ENCODE measurements at places on chromosomes 1 and 21. TPM values are rescaled to one million over a fixed set of nuclear protein-coding genes. Genes with fewer than 3 reads are reported as not detected.

DNA sequence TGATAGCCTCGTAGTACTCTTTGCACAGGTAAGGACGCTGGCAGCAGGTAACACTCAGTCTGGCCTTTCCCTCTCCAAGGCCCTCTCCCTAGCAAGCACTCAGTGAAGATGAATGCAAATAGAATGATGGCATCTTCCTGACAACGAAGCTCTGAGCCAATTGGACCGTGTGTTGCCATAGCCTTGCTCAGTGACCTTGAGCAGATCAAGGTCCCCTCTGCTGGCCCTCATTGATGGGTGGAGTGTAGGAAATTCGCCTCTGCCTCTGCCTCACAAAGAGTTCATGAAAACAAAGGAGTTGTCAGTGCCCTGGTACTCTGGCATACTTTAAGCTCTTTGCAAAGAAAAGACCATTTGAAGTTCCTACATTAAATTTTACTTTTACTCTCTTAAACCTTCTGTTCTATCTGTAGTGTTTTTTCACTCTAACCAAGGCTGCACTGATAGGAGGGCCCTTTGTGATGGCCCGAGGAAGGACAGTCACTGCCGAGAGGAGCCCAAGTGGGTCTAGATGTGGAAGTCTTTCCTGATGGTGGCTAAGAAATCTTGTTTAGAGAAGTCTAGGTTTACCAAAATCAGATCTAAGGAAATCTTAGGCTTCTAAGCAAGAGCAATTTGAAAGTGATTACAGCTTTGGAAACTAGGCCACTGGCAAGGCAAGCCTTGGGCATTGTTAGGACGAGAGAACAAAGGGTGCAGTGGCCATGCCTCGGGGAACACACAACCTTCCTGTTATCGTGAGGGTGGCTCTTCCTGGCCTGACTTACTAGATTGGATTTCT lies 38.2 kb downstream of the SMYD2 start:
- no peak overlapping the region for H3K27ac ChIP-seq
- peaks cover 10% of the 10 kb centered on the region for H3K36me3 ChIP-seq
- H3K4me1 ChIP-seq, result no peaks in the 10 kb centered on the region
- H3K4me3 ChIP-seq, result no peak overlapping the region
- DNase-seq, result no peak

DNA sequence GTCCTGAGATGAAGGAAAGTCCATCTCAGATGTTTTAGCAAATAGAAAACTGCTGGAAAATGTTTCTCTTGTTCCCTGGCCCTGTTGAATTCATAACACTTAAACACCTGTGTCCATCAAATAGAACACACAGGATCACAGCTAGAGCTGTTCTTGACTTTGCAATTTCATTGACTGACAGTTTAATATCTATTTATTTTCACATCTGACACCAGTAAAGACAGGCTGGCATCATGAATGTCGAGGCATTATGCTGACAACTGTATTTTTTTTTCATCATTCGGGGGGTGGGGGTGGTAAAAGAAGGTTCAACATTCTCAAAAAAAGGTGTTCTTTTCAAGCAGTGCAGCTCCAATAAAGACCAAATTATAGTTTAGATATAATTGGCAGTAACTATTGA lies 591.2 kb upstream of the PTBP2 start:
- DNase-seq, result no peak
- no peaks in the 10 kb centered on the region for H3K27me3 ChIP-seq
- no peaks in the 10 kb centered on the region for H3K4me1 ChIP-seq
- H3K27ac ChIP-seq, result no peak overlapping the region
- no peaks in the 10 kb centered on the region for H3K36me3 ChIP-seq

ITGB2 gene
- 4,089 TPM for polyA plus RNA-seq

GRCh38 chr1:68233202-68233601 lies 879 bp upstream of the WLS start:
- peaks cover 55% of the 10 kb centered on the region for H3K27me3 ChIP-seq
- H3K4me3 ChIP-seq, result peak overlapping the region; percentile 79
- no peaks in the 10 kb centered on the region for H3K36me3 ChIP-seq
- no peak overlapping the region for H3K27ac ChIP-seq
- peaks cover 31% of the 10 kb centered on the region for H3K4me1 ChIP-seq

DNA sequence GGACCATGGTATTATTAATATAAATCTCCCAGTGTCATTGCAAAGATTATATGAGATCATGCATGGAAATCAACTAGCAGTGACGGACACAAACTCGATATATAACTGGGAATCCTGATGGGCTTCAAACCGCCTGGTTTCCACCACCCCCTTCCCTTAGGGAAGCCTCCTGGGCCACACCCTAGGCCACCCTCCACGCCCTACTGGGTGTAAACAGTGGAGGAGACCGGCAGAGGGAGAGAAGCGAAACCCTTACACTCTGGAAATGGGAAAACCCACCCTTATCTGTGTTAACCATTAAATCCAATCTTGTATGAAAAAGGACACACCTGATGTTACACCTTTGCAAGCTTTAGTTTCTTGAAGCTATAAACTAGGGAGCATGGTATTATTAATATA lies 595 bp upstream of the ZNHIT6 start:
- H3K27me3 ChIP-seq, result no peaks in the 10 kb centered on the region
- H3K4me1 ChIP-seq, result peaks cover 19% of the 10 kb centered on the region
- H3K36me3 ChIP-seq, result peaks cover 12% of the 10 kb centered on the region
- DNase-seq, result no peak
- H3K4me3 ChIP-seq, result peak overlapping the region; percentile 90
- H3K27ac ChIP-seq, result peak overlapping the region; percentile 19

APCS gene
- not detected for polyA plus RNA-seq
